GOT3 (cell line): ENCODE measurements at places on chromosomes 11 and 22.

DNA sequence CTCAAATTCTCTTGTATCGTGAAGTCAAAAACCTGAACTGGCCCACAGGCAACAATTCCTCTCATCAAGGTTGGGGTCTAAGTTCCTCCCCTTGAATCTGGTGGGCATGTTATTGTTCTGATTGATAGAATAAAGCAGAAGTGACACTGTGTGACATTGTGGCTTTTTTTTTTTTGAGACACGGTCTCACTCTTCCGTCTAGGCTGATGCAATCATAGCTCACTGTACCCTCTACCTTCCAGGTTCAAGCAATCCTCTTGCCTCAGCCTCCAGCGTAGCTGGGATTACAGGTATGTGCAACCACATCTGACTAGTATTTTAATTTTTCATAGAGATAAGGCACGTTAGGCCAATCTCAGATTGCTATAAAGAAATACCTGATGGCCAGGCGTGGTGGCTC lies 8.9 kb upstream of the PELI3 start:
- DNase-seq = no peak

- DNase-seq = no peak
Observed at GRCh38 chr22:47813661-47814060, 1051.2 kb downstream of the TBC1D22A start.

GRCh38 chr11:45880772-45881570 lies 4.5 kb upstream of the MAPK8IP1 start:
- no peak for DNase-seq

DNA sequence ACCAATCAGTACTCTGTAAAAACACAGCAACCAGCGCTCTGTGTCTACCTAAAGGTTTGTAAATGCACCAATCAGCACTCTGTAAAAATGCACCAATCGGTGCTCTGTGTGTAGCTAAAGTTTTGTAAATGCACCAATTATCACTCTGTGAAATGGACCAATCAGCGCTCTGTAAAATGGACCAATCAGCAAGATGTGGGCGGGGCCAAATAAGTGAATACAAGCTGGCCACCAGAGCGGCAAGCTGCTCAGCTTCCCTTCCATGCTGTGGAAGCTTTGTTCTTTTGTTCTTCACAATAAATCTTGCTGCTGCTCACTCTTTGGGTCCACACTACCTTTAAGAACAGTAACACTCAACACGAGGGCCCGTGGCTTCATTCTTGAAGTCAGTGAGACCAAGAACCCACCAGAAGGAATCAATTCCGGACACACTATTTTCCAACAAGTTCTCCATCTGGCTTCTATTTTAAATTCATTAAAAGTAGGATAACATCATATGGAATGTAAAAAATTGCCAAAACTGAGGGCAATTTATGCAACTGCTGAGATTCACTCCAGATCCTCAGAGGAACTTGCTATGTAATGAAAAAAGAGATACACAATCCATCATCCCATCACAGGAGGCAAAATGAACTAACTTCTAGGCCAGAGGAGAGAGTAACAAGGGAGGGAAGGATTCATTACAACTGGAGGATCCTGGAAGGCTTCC lies 3.1 kb upstream of the PANX1 start:
- DNase-seq = no peak

DNA sequence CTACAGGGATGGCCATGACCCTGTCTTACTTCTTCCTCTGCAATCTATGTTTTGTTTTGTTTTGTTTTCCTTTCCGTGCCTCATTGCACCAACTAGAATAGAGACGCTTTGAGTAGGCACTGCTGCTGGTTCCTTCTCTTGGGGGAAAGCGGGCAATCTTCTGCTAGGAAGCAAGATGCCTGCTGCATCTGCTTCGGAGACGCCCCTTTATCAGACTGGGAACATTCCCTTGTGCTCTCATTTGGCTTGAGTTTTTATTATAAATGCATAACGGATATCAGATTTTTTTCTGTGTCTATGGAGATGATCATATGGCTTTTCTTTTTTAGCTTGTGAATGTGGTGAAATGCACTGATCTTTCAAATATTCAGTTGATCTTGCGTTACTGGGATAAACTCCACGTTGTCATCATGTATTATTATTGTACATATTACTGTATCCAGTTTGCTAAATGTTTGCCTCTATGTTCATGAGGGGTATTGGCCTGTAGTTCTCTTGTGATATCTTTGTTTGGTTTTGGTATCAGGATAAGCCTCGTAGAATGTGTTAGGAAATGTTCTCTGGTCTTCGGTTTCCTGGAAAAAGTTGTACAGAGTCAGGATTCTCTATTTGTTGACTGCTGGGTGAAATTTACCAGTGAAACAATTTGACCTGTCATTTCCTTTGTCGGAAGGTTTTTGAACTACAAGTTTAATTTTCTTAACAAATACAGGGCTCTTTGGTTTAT lies 23.4 kb upstream of the KRTAP5-6 start:
- no peak for DNase-seq

DNA sequence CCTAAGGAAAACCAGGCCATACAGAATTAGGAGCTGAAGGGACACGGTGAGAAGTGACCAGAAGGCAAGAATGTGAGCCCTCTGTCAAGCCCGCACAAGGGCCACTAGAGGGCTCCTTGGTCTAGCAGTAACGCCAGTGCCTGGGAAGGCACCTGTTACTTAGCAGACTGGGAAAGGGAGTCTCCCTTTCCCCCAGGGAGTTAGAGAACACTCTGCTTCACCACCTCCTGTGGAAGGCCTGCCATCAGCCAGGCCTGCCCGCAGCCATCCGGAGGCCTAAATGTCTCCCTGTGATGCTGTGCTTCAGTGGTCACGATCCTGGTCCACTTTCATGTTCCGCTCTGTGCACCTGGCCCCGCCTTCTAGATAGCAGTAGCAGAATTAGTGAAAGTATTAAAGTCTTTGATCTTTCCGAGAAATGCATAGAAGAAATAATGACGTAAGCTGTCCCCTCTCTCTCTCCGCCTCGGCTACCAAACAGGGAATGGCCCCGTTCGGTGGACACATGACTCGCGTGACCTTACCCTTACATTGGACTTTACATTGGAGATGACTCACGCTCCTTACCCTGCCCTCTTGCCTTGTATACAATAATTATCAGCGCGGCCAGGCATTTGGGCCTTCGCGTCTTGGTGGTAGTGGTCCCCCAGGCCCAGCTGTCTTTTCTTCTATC lies 10.7 kb upstream of the GSTP1 start:
- no peak for DNase-seq

DNA sequence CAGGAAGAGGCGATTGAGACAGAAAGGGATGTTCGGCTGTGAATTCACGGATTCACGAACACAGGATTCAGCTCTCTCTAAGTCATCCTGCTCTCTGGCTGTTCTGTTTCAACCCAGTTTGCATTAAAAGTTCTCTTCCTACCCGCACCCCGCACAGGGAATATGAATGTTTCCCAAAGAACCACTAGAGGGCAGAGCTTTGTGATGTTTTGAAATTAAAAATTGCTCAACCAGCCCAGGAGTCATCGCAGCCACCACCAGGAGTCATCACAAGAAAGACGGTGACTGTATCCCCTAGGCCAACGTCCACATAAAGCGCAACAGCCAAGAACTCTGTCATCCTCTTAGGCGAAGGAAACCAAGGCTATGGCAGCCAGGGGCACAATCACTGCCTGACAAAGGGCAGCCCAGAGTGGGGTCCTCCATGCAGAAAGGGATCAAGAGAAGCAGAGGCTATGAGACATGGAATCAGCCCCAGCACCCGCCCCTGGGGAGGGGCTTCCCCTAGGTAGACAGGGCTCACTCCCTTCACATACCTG lies 122.4 kb downstream of the WT1 start:
- peak; percentile 31 for DNase-seq

DNA sequence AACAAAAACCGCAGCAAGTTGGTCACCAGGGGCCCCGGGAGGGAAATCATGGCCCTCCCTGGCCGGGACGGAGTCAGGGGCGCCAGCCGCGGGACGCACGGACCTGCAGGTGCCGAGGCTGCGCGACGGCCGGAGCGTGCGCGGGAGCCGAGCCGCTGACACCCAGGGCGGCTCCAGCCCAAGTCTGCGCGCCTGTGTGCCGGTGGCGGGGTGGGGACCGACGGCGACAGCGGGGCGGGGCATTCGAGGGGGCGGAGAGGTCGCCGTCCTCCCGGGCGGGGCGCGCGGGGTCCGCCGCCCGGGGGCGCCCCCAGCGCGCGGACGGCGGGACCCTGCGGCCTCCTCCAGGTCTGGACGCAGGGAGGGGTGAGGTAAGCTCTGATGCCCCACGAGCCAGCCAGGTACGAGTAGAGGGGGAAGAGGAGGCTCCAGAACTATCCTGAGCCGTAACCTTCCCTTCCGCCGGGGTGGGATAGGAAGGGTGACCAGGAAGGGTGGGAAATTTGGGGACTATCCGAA lies at the start of gene ESAM:
ESAM (minus strand) TSS at position 186 of the 519 bp plus-strand sequence; CDS start at position 50, 136 bp downstream.
- DNase-seq = no peak

DNA sequence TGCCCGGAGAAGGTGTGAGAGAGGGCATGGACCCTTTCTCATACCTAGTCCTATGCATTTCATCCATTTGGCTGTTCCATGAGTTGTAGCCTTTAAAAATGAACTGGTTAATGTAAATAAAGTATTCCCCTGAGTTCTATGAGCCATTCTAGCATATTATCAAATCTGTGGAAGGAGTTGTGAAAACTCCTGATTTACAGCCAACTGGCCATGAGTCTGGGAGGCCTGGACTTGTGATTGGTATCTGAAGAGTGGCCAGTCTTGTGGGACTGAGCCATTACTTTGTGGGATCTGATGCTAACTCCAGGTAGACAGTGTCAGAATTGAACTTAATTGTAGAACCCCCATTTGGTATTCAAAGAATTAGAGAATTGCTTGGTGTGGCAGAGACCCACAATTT lies 48.4 kb downstream of the FAM118A start:
- no peak for DNase-seq

DNA sequence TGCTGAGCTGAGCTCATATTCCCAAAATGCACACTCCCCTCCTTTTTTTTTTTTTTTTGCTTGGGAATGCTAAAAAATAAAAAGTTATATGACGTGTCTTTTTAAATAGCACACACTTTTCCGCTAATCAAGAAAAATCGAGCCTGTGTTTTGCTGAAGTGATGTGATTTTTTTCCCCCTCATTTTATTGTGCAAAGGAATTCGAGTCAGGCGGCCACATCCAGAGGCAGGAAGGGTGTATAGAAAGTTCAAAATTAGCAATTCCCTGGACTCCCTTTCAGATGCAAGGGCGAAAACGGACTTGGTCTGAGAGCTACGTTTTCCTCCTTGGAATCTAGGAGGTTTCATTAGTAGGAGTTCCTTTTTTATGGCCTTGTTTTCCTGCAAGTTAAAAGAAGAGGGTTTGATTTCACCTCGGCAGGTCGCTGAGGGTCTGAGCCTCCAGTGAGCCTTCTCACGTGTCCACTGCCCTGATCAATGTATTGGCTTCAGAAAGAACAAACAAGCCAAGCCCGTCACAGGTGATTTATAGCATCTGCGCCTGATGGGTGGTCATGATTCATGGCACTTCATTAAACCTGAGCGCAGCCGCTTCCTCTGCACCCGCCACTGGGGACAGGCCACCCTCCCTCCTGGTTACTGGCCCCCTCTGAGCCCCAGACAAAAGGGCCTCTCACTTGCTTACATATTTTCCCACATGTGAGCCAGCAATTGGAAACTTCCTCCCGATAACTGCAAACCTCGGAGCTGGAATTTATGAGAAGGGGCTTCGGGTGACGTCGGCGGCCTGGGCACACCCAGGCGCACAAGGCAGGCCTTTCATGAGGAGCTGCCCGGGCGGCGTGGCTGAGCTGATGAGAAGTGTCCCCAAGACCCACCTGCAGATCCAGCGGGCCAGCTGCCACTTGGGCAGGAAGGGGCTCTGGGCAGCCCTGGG lies 64.4 kb upstream of the LINC01488 start:
- DNase-seq = no peak

DNA sequence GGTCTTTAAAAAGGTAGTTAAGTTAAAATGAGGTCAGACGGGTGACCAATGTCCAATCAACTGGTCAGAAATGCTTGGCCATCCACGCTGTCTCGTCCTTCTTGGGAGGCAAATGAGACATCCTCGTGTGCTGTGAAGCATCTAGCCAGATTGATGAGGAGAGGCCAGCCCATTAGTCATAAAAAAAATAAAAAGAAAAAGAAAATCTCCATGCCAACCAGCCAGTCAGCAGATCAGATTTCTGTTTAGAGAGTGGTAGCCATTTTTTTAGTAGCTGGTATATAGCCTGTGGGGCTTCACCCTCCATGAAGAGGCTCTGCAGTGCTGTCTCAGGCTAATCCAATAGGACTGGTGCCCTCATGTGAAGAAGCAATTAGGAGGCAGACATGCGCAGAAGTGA lies 343.1 kb upstream of the SYN3 start:
- DNase-seq = no peak

DNA sequence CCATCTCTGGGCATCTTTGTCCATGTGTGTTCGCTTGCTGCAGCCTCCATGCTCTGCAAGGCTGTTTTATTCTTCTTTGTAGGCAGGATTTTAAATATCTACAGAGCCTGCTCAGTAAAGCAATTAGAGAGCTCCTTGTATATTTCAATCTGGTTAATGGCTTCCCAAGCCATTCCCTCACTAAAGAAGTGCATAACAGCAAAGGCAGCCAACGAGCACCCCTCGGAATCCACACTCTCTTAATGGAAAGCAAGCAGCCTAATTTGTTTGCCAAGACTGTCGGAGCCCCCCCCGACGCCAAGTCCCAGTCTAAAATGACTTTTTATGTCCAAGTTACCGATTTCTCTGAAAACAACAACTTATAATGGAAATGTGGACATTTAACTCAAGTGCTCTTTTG lies 123.6 kb downstream of the ARL14EP start:
- no peak for DNase-seq

- no peak for DNase-seq
Observed at GRCh38 chr11:61924064-61924455, 6.7 kb upstream of the RAB3IL1 start.

DNA sequence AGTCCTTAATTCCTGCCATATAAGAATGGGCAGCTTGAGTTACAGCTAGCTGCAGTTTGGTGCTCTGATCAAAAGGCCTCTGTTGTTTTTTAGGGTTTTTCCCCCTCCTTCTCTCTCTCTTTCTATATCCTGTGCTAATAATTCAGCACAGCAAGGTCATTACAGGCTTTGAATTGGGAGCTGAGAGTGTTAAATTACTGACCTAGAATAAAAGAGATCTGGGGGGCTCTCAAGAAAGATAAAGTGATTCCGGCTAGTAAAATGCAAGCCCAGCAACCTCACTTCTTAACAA lies 84.9 kb downstream of the CSTPP1 start:
- DNase-seq = no peak

- DNase-seq = no peak
Observed at GRCh38 chr11:39365809-39366436, 2093.5 kb downstream of the LRRC4C start.

- no peak for DNase-seq
Observed at GRCh38 chr22:20439556-20439927, 1.9 kb upstream of the SCARF2 start.
